ENCODE measurements at places on chromosomes 5 and 9.

GRCh38 chr9:132505991-132506655 is 76.3 kb upstream of the BARHL1 start:
- peak; percentile 6 for DNase-seq

DNA sequence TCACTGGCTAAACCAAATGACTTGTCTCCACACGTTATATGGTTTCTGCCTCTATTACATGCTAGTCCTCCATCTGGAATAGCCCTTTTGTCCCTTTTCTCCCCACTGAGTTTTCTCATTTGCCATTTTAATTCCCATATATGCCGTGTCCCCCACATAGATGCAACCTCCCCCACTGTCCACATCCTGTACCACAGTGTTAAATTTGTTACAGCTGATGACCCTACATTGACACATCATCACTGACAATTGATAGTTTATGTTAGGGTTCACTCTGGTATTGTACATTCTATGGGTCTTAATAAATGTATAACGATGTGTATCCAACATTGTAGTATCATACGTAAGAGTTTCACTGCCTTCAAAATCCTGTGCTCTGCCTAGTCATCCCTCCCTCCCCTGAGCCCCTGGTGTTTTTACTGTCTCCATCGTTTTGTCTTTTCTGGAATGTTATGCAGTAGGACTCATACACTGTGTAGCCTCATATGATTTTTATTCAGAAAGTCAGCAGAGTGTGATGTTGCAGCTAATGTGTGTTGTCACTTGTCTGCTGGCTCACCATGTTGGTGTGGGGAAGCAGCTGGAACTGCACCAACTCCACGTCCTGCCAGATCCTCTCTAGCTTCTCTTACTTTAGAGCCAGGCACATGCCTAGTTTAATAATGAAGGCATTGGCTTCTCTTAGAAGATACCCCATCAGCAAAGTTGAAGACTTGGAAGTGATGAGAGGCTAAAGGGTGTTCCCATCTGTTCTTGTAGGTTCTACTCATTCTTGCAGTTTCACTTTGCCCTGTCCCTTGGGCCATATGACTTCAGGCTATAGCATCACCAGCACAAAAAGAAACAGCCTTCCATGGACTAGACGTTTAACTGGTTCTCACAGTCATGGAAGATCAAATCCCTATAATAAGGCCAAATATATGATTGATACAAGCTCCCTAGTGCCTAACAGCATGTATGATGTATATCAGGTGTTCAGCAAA is 30.2 kb downstream of the LRRC70 start:
- DNase-seq: peak; percentile 42

DNA sequence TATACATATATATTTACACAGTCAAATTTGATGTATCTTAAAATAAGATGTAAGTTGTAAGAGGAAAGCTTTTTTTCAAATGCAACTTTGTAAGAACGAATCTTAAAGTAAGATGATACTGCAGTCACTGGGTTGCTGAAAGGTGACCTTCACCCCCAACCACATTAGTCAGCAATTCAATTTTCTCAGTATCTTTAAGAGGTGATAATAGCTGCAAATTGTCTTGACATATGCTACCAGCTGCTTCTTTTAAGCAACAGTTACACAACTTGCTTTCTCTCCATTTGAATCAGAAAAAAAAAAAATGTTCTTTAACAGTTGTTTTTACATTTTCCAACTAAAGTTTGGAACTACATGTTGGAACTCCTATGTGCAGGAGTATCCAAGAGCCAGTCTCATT is 246.6 kb upstream of the CCNG1 start:
- no peak for DNase-seq

GRCh38 chr5:16561660-16562059 is 55.1 kb downstream of the RETREG1 start:
- DNase-seq: no peak

- DNase-seq: peak; percentile 40
Measured at GRCh38 chr5:57831932-57832331, 349.3 kb upstream of the ACTBL2 start.

- DNase-seq: no peak
Measured at GRCh38 chr9:131666029-131666428, 73.8 kb downstream of the RAPGEF1 start.

GRCh38 chr5:149851211-149851610 is 93.4 kb downstream of the PDE6A start:
- DNase-seq: no peak

GRCh38 chr5:140235791-140236551 is 61.0 kb downstream of the CYSTM1 start:
- DNase-seq: no peak

GRCh38 chr9:71048280-71048679 is 73.1 kb downstream of the TRPM3 start:
- DNase-seq: no peak

DNA sequence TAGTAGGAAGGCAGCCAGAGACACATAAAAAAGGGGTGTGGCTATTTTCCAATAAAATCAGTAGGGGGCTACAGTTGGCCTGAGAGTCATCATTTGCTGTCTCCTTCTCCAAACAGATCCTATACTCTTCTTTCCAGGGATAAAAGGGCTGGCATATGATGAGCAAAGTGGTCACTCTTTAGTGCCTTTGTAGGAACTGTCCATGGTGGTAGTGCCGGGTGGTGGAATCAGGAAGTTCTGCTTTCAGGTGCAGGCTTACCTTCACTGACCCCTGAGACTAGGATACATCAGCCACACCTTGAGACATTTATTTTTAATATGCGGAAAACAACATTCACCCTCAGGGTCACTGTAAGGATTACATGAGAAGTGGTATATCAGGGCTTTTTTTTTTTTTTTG is 80.8 kb downstream of the ASTN2 start:
- no peak for DNase-seq

DNA sequence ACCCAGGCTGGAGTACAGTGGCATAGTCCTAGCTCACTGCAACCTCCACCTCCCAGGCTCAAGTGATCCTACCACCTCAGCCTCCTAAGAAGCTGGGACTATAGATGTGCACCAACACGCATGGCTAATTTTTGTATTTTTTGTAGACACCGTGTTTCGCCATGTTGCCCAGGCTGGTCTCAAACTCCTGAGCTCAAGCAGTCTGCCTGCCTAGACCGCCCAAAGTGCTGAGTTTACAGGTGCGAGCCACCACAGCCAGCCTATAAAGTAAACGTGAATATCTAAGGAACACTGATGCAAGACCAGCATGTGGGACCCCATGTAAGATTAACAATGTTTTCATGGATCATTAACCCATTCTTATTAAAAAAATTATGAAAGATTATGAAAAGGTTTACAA is 15.9 kb downstream of the ANXA2R start:
- no peak for DNase-seq

Data from EH (cell line).